ENCODE measurements at places on chromosomes 12 and 14.
A peak's percentile ranks its signal among the peaks of the same experiment; 100 is the strongest.

DNA sequence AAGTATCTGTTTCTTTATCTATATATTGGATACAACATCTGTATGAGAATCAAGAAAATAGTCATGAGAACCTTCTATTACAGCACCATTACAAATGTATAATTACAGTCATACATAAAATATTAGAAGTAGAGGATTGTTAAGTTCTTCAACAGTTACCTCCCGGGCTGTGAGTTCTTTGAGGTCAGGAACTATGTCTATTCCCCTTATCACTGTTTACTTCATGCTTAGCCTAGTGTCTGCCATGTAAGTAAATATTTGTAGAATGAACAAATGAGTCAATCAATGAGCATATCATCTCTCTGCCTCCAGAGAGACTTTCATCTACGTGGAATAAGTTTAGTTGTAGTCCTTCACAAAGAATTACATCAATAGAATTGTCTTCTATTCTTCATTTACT, 47.2 kb downstream of the PUS7L start:
- no peak for DNase-seq

DNA sequence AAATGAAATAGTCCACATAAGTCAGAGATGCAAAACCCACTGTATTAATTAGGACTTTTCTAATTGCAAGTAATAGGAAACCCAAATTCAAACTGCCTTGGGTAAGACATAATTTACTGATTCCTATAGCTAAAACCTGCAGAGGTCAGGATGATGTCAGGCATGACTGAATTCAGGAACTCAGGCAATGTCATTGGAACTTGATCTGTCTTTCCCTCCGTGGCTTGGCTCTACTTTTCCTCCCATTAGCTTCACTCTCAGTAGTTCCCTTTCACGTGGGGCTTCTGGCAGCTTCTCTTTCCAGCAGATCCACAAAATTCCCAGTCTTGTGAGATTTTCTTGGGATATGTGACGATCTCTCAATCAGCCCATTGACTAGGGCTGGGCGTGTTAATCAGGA, 2.4 kb upstream of the JDP2 start:
- no peak for DNase-seq

GRCh38 chr12:115979851-115980250, 297.6 kb downstream of the MED13L start:
- no peak for DNase-seq

- DNase-seq, result peak; percentile 63
Observed at GRCh38 chr12:108815875-108816594, 41.3 kb downstream of the SSH1 start.

GRCh38 chr12:100953217-100953616, 158.6 kb downstream of the ANO4 start:
- no peak for DNase-seq

GRCh38 chr12:124517260-124518050, 50.0 kb downstream of the NCOR2 start:
- peak; percentile 95 for DNase-seq

DNA sequence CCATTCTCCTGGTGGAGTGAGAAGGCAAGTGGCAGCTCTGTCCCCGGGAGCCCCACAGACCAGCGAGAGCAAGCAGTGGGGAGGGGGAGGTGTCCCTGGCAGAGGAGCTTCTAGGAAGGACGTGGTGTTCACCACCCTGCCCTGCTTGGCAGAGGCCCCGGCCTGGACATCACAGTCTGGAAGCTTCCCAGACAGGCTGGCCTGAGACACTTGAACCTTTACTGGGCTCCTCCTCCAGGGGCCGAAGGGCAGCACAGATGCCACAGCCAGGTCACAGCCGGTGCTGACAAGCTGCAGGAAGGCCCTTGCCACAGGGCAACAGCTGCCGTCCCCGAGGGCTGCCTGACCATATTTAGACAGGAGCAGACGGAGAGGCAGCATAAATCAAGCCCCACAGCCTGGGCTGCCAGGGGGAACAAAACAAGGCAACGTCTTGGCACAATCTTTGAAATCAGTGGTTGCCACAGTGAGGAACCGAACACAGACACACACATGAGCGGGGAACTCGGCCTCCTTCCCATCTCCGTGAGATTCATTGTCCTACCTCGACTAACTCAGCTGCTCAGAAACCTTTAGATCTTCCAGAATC, 28.5 kb downstream of the PRIMA1 start:
- peak; percentile 96 for DNase-seq

- no peak for DNase-seq
Observed at GRCh38 chr12:65952737-65953209, 128.5 kb downstream of the HMGA2 start.

GRCh38 chr14:105885561-105886320, 359.4 kb downstream of the TMEM121 start:
- DNase-seq, result peak; percentile 8

GRCh38 chr12:14156606-14157005, 175.2 kb upstream of the GRIN2B start:
- no peak for DNase-seq

GRCh38 chr12:21528953-21529352, 2.9 kb downstream of the SPX start:
- DNase-seq, result no peak

GRCh38 chr12:15971211-15971610, 60.1 kb downstream of the DERA start:
- no peak for DNase-seq

GRCh38 chr12:75407683-75408082, 16.8 kb downstream of the GLIPR1L2 start:
- DNase-seq, result no peak

- no peak for DNase-seq
Observed at GRCh38 chr12:522692-523378, 63.1 kb downstream of the B4GALNT3 start.

DNA sequence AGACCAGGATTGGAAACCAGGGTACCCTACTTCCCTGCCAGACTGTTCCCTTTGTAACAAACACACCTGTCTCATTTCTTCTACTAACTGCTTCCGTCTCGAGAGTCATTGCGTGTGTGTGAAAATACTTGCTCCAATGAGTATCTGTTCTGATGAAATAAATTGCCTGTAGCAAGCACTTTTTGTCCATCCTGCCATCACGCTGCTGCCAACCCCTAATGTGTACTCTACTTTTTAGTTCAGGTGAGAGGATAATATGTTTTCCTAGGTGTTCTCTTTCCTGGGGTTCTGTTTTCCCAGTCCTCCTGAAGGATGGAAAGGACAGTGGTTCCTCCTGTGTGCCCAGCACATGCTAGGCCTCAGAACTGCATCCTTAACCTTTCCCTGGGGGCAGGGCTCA, 1.0 kb downstream of the TUNAR start:
- no peak for DNase-seq

DNA sequence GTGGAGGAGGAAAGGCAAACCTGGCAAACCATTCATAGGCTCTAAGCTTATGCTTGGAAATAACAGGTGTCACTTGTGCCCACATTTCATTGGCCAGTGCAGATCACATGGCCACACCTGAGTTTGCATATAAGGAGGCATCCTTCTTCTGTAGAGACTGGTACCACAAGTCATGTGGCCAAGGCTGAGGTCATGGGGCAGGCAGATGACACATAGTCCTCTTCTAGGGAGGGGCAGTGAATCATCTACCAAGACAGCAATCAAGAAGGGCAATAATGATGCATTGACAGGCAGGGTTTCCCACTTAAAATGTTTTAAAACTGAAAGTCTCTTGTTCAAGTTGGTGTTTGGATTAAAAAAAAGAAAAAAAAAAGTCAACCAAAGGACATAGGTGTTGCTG, 77.3 kb downstream of the DAAM1 start:
- DNase-seq, result no peak

DNA sequence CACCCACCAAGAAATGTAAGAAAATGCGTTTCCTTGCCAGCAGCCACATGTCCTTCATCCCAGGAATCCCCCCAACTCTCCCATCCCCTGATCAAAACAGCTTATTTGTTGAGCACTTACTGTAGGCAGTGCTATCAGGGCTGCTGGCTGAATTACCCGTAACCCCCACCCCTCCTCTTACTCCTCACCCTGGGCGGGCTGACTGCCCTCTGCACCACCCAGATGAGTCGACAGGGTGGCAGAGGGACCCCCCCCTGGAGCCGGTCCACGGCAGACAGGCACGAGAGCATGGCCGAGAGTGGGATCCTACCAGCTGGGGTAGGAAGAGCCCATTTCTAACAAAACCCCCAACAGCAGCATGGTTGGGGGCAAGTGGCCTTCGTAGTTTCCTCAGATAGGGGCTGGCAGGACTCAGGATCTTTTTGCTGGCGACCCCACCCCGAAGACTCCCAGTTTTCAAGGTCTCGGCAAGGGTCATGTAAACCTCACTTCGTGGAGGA, 1.1 kb upstream of the RHOF start:
- DNase-seq, result no peak

GRCh38 chr14:24845851-24846250, 204.1 kb downstream of the STXBP6 start:
- DNase-seq, result no peak

- DNase-seq, result peak; percentile 64
Observed at GRCh38 chr12:4270831-4271716, 2.5 kb upstream of the CCND2 start.

- no peak for DNase-seq
Observed at GRCh38 chr12:45248095-45248494, 32.2 kb downstream of the ANO6 start.

DNA sequence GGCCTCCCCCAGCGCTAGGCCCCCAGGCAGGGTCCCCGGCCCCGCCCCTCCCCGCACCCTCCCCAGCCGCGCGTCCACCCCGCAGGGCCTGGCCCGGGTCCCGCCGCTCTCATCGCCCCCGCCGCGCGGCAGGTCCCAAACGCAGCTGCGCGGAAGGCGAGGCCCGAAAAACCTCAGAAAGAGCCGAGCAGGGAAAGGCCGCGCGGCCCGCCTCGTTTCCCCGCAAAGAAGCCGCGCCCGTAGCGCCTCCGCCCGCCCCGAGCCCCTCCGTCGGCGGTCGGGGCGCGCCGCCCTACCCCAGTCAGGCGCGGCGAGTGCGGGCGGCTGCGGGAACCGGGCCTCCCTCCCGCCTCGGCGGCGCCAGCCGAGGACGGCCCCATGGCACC, 324 bp downstream of the POLE start:
- DNase-seq, result no peak

DNA sequence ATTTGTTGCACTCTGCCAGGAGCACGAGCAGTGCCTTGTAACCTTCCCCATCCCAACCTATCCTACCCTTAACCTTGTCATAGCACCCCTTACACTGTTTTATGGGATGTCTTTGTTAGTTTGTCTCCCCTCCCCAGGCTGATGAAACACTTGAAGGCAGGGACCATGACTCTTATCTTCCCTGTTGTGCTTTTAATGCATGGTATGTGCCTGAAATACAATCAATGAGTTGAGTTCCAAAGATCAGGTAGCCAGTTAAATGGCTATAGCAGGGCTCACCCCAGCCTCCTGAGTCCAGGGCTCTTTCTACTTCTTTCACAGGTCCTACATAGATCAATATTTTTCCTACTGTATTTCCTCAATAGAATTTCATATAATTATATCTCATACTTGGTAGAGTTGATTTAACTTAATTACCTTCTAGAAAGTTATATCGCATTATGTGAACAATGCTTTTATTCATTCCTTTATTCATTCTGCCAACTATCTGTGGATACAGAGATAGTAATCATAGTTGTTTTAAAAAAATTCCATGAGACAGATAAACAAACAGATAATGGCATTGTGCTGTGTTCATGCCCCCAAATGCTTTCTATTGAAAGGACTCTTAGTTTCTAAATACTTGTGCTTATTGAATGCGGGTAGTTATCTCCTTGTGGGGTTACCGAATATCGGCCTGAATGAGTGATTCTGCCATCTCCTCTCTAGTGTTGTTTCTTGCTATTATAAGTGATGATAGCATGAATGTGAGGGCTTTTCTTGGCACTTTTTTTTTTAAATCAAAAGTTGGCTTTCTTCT, 347.4 kb downstream of the NPAS3 start:
- DNase-seq, result no peak

DNA sequence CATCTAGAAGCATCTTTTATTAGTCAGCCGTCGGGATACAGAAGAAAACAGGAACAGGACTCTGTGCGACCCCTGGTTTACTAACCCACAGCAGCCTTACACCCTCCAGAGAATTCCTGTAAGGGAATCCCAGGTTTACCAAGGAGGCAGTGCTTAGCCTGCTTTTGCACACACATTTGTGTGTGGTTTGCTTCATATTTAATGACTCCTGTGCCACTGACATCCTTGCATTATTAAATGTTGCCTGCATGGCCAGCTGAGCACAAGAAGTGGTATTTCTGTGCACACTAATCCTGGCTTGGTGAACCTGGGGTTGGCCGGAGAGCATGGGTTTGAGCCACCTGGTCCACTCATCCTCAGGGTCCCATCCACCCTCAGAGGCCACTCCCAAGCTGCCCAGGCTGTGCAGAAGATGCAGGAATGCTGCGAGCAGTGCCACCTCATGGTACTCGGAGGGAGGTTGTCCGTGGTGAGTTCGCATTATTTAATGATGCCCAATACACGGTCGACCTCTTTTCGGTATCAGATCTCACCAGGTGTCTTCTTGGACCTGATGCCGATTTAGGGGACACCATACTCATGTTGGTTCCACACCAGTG, 152.4 kb upstream of the RTL1 start:
- no peak for DNase-seq

DNA sequence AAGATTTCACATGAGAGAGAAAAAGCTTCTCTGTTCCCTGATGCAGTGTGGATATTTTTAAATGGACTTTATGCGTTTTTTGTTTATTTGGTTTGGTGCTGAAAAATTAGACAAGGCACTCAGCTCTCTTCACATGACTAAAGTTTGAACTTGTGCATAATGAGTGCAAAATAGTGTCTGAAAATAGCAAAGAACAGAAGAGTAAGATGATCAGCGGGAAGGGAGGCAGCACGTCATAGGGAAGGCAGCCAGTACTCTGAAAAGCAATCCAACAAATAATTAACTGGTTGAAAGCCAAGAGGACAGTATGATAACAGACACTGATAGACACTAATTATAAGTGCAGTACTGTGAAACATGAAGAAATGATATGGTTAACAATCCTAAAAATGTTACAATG, 46.6 kb upstream of the CDKN3 start:
- no peak for DNase-seq

GRCh38 chr12:120168337-120168736, 26.2 kb downstream of the GCN1 start:
- no peak for DNase-seq

- no peak for DNase-seq
Observed at GRCh38 chr14:23864259-23864658, 89.3 kb upstream of the DHRS4 start.

DNA sequence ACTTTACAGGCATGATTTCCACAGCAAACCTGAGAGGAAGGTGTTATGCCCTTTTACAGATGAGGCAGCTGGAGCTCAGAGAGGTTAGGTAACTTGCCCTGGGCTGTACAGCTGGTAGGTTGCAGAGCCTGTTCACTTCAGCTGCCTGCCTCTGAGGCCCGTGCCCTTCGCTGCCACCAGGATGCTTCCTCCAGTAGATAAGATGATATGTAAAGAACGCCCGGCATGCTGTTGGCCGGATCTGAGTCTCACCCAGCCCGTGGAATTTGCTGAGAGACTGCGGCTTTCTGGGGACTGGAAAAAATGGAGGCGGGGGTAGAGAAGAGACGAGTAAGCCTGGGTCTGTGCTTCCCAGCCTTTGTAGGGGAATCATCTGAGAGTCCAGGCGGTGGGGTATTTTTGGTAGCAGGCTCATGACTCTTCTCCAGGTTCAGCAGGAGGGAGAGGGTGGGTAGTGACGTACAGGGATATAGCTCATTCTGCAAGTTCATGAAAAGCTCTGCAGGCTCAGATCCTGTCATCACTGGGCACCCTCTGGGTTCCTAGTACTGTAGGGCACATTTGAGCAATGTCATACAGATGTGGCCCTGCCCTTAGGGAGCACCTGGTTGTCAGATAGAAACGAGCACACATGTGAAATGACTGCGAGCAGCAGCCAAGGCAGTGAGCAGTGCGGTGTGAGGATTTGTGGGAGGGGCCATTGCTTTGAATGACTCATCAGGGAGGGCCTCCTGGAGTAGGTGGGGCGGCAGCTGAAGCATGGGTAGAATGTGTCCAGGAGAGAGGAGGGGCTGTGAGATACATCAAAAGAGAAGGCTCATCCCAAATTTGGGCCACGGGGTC, 159.4 kb downstream of the TSPAN9 start:
- DNase-seq, result no peak
